ENCODE measurements at places on chromosomes 5 and 9.
A peak's percentile ranks its signal among the peaks of the same experiment; 100 is the strongest.

DNA sequence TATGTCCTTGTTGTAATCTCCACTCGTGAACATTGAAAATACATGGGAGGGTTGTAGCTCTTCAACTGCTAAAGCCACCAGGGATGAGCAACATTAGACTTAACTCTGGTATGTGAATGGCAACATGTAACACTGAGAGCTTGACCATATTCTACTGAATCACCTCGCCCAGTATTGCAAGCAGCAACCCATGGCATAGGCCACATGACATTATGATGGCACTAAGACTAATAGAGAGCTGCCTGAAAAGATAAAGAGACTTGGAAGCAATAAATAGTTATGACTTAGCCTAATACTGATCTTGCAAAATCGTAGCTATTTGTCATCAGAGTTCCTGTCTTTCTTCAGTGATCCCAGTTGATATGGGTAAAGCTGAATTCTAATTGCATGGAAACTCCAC, 108.4 kb upstream of the NREP start:
- no peak for DNase-seq

GRCh38 chr9:93262537-93263310, 78.8 kb downstream of the WNK2 start:
- no peak for DNase-seq

DNA sequence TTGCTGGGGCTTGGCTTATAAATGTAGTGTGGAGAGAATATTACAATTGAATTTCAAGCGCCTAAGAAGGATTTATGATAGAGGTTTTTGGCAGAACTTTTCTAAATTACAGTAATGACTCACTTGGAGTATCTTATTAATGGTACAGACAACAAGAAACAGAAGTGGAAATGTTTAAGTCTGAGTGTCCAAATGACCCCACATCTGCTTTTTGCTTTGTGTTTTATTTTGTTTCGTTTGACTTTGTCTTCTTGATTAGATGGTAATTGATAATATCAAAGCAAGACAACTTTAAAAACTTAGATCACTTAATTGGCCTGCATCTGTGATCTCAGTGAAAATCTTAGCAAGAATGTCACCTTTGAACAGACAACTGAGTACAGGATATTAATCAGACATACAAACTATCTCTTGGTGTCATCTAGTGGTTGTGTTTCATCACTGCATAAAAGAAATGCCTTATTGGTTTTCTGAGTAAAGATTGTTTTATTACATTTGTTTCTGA, 577.4 kb downstream of the ISL1 start:
- DNase-seq = no peak

- DNase-seq = no peak
Measured at GRCh38 chr9:131012396-131012917, 3.5 kb downstream of the LAMC3 start.

GRCh38 chr9:121725008-121725775, 73.8 kb downstream of the DAB2IP start:
- DNase-seq = no peak

DNA sequence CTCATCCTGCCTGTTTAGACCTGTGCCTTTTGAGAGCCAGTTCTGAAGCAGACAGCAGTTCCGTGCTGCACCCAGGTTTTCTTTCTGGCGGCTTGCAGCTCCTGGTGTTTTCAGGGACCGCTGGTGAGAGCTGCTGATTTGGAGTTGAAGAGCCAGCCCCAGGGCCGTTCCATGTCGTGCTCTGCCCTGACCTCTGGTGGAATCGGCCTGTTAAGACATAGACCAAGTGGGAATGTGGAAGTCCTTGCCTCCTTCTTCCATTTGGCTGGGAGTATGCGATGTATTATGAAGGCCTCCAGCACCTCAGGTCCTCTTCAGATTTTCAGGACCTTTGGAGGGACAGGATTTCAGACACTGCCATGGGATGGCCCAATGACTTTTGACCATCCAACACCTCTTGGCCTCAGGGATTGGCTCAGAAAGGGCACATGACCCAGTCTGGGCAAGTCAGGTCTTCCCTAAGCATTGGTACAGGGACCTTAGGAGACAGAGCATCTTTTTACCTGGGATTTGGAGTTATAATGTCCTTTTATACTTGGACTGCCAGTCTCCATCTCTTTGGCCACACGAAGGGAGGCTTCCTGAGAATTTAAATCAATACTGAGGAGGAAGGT, 136.1 kb upstream of the CLINT1 start:
- peak; percentile 13 for DNase-seq

GRCh38 chr9:106860721-106861639, 2.0 kb upstream of the ZNF462 start:
- DNase-seq = no peak

DNA sequence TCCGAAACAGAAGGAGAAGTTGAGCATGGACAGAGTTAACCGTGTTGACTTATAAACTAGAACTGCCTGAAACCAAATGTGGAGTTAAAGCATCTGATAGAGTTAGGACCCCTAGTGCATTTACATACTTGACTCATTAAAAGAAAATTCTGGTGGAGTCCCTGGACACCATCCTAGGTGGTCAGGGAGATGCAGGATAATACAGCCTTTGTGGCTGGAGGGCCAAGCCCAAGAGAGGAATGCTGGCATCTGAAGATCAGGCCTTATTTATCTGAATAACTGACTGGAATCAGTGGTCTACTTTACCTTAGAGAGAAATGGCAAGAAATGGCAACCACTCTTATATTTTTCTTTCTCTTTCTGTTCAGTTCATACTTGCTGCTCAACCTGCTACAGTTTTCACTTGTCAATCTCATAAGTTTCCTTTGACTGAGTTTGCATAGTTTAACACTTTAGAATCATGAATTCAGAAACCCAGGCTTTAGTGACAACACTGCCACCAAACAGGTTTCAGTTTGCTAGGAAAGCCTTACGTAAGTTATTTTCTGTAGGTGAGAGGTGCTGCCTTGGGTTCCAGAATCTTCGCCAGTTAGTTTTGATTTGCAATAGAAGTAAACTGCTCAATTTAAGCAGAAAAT, 10.2 kb downstream of the CMYA5 start:
- no peak for DNase-seq

GRCh38 chr5:39138892-39139291, 64.7 kb upstream of the RICTOR start:
- DNase-seq = no peak

DNA sequence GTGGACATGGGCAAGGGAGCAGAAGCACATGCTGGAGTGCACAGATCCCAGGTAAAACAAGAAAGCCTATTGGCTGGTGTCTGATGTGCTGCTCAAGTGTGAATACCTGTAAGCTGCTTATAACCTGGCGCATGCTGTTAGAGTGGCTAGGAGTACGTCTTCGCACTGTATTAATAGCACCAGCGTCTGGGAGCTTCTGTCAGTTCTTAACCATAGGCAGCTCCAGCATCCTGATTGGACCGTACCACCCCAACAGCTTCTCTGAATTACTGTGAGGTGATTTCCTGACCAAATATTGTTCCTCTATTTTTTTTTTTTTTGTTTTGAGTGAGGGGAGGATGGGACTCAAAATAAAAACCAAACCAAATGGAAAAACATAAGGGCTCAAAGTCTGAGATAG, 987.6 kb downstream of the PTPRD start:
- no peak for DNase-seq

DNA sequence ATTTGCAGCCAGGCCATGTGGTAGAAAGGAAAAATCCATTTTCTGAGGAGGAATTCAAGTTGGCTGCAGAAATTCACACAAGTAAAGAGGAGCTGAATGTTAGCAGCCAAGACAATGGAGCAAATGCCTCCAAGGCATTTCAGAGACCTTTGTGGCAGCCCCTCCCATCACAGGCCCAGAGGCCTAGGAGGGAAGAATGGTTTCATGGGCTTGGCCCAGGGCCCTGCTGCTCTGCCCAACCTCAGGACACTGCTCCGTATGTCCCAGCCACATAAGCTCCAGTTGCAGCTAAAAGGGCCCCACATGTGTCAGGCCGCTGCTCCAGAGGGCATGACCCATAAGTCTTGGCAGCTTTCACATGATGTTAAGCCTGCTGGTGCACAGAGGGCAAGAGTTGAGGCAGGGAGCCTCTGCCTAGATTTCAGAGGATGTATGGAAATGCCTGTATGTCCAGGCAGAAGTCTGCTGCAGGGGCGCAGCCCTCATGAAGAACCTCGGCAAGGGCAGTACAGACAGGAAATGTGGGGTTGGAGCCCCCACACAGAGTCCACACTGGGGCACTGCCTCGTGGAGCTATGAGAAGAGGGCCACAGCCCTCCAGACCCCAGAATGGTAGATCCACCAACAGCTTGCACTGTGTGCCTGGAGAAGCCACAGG, 144.2 kb upstream of the EPB41L4A start:
- no peak for DNase-seq

GRCh38 chr9:69140123-69140735, 33.8 kb upstream of the TJP2 start:
- no peak for DNase-seq

GRCh38 chr5:130189961-130190360, 285.7 kb downstream of the CHSY3 start:
- DNase-seq = no peak

GRCh38 chr5:69202497-69202896, 13.1 kb downstream of the CENPH start:
- no peak for DNase-seq

GRCh38 chr9:119318371-119318770, 50.9 kb downstream of the BRINP1 start:
- DNase-seq = no peak

- no peak for DNase-seq
Measured at GRCh38 chr9:78354989-78355388, 58.1 kb downstream of the PSAT1 start.

- no peak for DNase-seq
Measured at GRCh38 chr5:19927170-19927569, 60.8 kb downstream of the CDH18 start.

GRCh38 chr9:81787747-81788632, 98.6 kb upstream of the TLE1 start:
- no peak for DNase-seq

DNA sequence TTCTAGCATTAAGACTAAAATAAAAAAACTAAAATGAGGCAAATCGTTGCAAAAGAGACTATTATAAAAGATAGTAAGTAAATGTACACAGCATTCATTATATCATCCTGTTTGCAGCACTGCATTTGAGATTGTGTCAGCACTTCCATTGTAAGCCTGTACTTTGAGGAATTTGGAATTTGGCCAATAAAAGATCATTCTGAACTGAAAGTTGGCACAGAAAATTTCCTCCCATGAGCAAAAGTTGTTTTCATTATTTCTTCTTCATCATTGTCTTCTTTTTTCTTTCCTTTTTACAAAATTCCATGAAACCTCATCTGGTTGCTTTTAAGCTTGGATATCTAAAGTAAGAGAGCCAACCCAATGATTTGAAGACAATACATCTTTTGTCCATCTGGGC, 199.3 kb upstream of the ADAMTSL1 start:
- DNase-seq = no peak

- no peak for DNase-seq
Measured at GRCh38 chr5:173028811-173029327, 27.3 kb upstream of the CREBRF start.

- no peak for DNase-seq
Measured at GRCh38 chr5:72460413-72460812, 46.8 kb downstream of the ZNF366 start.

GRCh38 chr9:127698985-127699670, 7.7 kb upstream of the CFAP157 start:
- peak; percentile 64 for DNase-seq

GRCh38 chr5:133336121-133336968, 276.0 kb downstream of the FSTL4 start:
- DNase-seq = no peak

- DNase-seq = no peak
Measured at GRCh38 chr9:18700714-18701113, 226.8 kb downstream of the ADAMTSL1 start.

DNA sequence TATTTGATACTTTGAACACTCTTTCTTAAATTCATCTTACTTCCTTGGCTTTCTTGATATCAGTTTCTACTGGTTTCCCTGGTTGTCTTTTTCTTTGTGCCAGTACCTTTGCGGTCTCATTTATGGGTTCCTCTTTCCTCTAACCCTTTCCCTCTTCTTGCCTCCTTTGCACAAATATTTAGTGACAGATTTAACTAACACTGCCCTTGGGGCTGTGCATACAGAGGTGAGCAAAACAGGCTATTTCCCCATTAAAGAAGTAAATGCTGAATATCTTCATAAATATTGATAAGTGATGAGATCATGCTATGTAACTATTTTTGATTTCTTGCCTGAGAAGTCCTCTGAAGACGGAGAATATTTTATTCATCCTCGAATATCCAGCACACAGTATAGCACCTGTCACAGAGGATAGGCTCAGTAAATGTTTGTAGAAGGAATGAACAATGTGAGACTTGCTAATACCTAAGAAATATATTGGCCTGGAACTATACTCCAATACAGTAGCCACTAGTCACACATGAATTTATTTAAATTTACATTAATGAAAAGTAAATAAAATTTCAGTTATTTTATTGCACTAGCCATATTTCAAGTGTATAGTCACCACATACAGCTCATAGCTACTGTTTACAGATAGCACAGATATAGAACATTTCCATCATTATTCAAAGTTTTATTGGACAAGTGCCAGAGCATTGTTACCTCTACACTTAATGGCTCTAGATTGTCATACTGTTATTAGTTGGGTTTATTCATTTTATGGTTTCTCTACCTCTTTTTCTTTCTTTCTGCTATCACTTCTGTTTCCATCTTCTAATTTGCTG, 90.4 kb downstream of the RIC1 start:
- DNase-seq = no peak

GRCh38 chr5:15079566-15079965, 208.0 kb upstream of the ANKH start:
- no peak for DNase-seq

- DNase-seq = no peak
Measured at GRCh38 chr9:113509463-113509862, 45.9 kb downstream of the RGS3 start.

Data from stimulated activated CD8-positive, alpha-beta memory T cell treated with anti-CD3 and anti-CD28 coated beads, Interleukin-7, amount 100 ng/mL, for 1 hour (primary cell).